ENCODE measurements at places on chromosomes 7 and 10.

- no peak for DNase-seq
These were observed 390.2 kb upstream of the COBL start for GRCh38 chr7:51706851-51707250.

DNA sequence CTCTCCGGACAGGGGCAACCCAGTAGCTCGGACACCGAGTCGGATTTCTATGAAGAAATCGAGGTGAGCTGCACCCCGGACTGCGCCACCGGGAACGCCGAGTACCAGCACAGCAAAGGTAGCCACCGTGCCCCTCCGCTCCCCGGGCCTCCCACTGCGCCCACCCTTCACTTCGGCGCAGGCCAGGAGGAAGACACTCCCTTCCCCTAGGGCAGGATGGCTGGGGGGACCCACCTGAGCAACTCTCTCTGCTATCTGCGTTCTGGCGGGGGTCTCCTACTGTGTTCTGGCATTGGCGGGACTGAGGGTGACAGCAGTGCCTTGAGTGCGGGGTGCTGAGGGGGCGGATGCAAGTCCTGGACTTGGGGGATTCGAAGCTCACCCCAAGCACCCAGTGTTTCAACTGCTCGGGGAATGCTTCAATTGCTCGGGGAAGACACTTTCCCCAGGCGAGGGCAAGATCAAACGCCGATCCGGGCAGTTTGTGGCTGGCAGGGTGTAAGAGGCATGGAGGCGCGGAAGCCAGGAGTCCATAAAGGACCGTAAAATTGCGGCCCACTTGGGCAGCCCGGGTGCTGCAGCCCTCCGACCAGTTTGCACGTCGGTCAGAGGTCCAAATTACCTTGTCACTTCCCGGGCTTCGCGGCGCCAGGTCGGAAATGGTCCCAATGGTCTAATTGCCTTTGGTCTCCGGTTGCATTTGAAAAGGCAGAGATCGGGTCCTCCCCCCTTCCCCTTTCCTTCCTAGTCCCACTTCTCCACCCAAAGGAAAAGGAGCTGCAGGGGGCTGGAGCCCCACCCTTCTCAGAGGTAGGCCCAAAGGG lies 950 bp downstream of the EVX1 start:
- DNase-seq = no peak

GRCh38 chr10:18527687-18528086 lies 123.7 kb downstream of the NSUN6 start:
- no peak for DNase-seq

DNA sequence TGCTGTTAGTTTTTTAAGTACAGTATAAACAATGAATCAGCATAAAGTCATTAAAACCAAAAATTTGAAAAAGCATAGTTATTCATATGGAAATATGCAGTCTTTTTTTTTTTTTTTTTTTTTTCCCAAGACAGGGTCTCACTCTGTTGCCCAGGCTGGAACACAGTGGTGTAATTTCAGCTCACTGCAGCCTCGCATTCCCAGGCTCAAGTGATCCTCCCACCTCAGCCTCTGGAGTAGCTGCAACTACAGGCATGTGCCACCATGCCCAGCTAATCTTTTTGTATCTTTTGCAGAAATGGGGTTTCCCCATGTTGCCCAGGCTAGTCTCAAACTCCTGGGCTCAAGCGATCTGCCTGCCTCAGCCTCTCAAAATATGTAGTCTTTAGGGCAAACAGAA lies 182.0 kb downstream of the SEMA3E start:
- DNase-seq = no peak

DNA sequence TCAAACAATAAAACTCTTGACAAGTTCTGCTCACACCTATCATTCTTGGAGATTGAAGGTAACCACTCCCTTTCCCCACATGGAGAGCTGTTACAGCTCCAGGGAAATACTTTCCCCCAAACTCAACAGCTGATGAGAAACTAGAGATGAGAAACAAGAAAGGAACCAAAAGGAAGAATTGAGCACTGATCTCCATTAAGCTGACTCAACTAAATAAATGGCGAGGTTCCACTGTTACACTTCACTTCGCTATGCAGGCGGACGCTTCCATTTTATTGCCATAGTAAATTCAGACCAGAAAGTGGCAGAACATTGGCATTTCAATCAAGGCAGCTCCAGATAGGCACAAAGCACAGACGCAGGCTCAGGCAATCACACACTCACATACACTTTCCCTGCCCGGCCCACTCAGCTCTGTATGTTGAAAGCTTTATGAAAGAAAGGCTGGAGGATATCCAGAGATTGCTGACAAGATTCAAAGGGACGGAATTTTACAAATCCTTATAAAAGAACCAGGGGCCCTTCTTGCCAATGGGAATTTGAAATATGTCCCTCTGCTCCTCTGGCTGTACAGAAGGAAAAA lies 11.5 kb upstream of the YAE1 start:
- DNase-seq = no peak

DNA sequence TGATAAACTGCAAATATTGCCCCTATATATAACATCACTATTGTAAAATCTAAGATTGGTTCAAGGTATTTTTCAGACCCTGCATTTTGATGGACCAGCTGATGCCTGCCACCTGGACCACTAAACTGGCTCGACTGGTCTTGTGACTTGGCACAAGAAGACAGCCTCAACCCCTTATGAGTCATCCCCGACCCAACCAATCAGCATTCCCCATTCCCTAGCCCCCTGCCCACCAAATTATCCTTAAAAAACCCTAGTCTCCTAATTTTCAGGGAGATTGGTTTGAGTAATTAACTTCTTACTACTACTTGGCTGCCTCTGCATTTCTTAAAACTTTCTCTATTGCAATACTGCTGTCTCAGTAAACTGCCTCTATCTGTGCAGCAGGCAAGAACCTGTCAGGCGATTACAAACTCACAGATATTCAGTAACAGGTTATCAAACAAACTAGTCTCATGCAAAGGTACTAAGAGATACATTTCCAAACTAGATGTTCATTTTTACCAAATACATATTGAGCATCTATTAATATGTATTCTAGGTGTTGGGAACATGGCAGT lies 5.5 kb downstream of the CCDC186 start:
- DNase-seq = no peak

DNA sequence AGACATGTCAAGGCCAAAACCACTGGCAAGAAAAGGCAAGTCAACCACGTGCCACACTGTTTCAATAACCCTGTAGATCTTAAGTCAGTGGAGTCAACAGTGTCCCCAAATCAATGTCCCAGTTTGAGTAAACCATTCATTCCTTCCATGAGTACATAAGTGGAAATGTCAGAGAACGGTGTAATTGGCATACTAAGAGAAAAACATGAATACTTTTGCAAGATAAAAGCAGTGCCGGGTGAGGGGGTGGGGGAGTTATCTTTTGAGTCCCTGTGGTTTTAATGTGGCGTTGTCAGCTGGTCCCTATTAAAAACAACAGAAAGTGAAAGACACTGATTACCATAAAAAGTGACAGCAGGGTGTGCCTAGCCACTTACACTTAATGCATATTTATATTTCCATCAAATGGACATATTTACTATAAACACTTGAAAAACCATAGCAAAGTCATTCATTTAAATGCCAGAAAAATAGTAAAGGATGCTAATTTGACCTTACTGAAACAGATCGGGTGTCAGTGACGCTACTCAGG lies 37.8 kb downstream of the RSU1 start:
- DNase-seq = peak; percentile 61

DNA sequence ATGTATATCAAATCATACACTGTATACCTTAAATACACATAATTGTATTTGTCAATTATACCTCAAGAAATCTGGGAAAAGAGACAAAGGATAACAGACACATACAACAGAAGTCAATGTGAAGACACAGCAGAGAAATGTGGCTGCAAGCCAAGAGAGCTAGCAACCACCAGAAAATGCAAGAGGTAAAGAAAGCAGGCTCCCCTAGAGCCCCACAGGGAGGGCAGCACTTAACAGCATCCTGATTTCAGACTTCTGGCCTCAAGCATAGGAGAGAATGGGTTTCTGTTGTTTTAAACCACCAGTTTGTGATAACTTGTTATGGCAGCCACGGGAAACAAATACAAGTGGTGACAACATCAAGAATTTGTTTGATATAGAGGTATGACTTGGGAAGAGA lies 1197.2 kb downstream of the SORCS1 start:
- DNase-seq = no peak

DNA sequence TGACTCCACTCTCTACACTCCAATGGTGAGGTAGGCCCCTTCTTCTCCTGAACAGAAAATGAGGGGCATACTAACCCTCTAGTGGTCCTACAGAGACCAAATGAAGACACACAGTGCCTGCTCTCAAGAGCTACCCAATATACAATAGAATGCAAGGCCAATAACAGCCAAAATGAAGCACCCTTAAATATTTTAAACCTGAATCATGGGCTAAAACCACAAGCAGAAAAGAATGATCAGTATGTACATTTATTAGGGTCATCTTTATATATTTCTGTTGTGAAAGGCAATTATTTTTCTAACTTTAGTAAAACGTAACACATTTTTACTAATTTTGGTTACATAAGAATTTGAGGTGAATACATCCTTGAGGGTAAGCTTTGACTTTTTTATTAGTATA lies 49.9 kb upstream of the COL1A2 start:
- no peak for DNase-seq

GRCh38 chr10:34638406-34639054 lies 176.6 kb downstream of the PARD3 start:
- peak; percentile 25 for DNase-seq

GRCh38 chr10:120610791-120611190 lies 153.8 kb downstream of the PLPP4 start:
- no peak for DNase-seq

DNA sequence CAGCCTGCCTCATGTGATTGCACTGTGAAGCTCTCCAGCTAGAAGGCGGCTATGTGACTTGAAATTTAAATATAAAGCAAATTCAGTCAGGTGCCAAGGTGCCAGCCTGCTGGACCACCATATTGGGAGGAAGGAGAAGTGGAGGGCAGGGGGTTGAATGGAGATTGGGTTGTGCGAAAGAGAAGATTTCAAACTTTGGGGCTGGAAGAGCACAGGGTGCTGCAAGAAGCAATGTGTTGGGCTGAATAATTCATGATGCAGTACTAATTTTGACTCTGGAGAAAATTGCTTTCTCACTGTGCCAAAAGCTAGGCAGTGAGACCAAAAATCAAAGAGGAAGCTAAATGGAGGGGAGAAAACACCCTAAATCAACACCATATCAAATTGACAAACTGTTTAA lies 335.3 kb downstream of the NRG3 start:
- DNase-seq = no peak

DNA sequence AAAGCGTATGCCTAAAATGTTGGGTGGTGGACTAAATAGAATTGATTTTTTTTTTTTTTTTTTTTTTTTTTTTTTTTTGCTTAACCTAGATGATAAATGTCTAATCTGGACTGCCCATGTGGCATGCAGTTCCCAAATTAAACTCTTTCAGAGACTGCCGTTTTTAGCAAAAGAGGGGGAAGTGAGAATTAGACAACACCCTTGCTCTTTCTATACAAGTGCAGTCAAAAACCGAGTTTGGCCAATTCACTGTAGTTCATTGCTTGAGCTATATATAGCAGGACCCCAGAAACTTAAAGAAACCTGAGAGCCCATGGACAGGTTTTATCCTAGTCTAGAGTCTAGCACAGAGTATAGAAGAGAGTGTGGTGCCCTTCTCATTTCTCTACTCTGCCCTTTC lies 141.9 kb downstream of the GRM3 start:
- DNase-seq = no peak

DNA sequence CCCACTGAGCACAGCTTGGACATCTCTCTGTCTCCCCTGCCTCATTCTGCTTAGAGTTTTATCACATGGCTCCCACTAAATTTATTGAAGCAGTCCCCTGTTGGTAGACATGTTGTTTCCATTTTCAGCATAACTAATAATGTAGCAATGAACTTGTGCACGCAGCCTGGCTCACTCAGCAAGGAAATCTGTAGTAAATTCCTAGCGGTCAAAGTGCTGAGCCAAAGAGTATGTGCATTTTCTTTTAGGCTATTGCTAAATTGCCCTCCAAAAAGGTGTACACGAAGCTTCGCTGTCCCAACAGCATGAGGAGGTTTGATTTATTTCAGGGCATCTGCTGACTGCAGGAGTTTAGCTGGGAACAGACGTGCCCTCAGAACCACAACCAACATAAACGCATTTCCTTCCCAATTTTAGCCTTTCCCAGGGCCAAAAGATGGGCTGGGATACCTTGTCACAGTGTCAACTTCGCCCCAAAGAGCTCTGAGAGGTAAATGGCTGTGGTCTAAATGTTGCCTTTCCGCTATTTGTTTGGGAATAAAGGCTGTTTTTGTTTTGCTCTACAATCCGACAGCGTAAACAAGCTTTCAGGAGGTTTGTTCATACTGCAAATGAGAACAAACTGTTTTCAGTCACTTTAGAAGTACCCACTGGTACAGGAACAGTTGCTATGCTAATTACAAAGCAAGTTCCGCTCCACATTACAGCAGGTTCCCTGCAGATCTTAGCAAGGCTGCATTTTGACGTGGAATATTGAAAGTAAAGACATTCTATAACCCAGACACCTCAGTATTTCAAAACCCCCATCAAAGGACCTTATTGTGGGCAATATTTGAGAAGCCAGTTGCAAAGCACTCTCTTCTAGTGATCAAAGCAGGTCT lies 16.8 kb downstream of the VSIR start:
- no peak for DNase-seq

- DNase-seq = no peak
These were observed 105.2 kb downstream of the GSAP start for GRCh38 chr7:77310982-77311381.

GRCh38 chr7:47954231-47954911 lies 6.1 kb upstream of the PKD1L1 start:
- DNase-seq = no peak

- no peak for DNase-seq
These were observed 53.5 kb downstream of the ZNF37A start for GRCh38 chr10:38147686-38148085.

GRCh38 chr10:43190775-43191174 lies 52.5 kb downstream of the CSGALNACT2 start:
- DNase-seq = no peak

GRCh38 chr7:159036916-159037605 lies 107.6 kb downstream of the VIPR2 start:
- no peak for DNase-seq

DNA sequence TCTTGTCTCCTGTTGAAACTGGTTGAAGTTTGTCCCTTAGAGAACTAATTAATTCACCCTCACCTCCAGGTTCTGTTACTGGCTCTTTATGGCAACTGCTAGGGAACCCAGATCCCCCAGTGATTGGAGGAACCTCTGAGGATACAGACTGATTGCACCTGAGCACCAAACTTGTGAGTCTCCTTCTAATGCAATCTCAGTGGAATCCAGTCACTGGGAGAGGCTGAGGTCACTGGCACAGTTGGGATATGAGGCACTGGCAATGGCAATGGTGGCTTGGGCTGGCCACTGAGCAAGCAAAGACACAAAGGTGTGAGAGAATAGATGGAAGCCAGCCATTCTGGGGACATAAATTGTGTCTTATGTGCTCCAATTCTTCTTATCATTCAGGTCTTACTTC lies 5.3 kb upstream of the DGKI start:
- DNase-seq = no peak

Data from stimulated activated CD8-positive, alpha-beta memory T cell treated with anti-CD3 and anti-CD28 coated beads, Interleukin-15, amount 100 ng/mL, for 48 hours (primary cell).